Activated T-cell treated with anti-CD3 and anti-CD28 coated beads, Interleukin-2, amount 50 U/mL, for 1 hour (primary cell): ENCODE measurements at places on chromosomes 1 and 21.

- no peak for DNase-seq
These were observed 14.3 kb upstream of the KCNK1 start for GRCh38 chr1:233599542-233600073.

GRCh38 chr1:47906527-47907176, 90.5 kb downstream of the TRABD2B start:
- DNase-seq = no peak

- DNase-seq = no peak
These were observed 3.9 kb upstream of the VPS72 start for GRCh38 chr1:151193856-151194255.

- no peak for DNase-seq
These were observed 472 bp upstream of the USP25 start for GRCh38 chr21:15729346-15729673.

GRCh38 chr1:193176788-193177187, 9.6 kb downstream of the B3GALT2 start:
- DNase-seq = no peak

DNA sequence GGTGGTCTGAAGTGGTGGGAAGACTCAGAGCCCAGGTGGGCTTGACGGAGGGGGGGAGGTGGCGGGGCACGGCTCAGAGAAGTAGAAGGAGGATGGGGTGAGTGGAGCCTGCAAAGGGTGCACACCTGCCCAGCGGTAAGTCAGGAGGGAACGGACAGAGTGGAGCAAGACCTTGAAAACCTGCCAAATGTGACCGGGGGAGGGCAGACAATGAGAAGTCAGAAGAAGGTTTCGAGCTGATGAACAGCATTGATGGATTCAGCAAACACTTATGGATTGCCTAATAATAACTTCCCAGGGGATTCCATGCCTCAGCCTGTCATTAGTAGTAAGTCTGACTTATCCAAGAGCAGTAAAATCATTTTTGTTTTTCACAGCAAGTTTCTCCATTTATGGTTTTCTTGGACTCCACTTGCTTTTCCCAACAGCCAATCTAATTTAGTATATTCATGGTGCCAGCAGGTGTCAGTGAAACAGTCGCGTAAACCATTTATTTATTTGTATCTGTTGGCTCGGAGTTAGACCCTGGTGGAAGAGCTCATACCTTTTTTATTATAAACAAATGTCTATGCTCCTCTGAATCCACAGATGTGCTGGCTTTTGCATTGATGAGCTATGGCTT, 279.1 kb downstream of the PCP4 start:
- no peak for DNase-seq

DNA sequence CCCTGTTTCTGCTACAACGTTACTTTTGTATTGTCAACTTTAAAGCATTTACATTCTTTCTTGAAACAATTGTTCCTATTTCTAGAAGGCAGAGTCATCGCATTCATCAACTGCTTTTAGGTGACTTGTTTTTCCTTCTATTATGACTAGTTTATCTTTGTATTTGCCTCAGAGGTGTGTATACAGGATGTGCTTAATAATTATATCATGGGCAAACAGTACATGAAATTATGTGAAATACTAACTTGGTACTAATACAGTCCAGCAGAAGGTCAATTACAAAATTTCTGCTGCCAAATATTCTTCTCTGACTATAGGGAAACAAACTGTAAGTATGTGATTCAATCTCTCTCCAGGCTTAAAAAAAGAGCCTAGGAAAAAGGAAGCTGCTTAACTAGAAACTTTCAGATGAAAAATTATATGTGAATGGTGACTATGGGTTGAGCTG, 101.6 kb downstream of the C4BPA start:
- no peak for DNase-seq

DNA sequence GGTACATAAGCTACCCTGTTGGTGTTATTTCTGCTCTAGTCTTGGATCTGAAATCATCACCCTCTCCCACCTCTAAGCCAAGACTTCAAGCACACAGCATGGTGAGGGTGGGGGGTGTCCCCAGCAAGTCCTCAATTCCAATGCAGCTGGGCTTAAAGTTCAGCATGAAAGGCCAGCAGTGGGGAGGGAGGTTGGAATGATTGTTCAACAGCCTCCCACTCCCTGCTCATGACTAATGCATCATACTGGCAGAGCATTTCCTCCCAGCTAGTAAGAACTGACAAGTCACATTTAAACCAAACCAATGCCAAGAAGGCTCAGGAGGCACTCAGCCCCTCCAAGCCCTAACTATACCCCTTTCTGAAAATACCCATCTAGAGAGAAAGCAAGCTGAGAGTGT, 50.1 kb downstream of the TIAM1 start:
- DNase-seq = no peak

- DNase-seq = no peak
These were observed 9.0 kb downstream of the ITPKB start for GRCh38 chr1:226730071-226730470.

DNA sequence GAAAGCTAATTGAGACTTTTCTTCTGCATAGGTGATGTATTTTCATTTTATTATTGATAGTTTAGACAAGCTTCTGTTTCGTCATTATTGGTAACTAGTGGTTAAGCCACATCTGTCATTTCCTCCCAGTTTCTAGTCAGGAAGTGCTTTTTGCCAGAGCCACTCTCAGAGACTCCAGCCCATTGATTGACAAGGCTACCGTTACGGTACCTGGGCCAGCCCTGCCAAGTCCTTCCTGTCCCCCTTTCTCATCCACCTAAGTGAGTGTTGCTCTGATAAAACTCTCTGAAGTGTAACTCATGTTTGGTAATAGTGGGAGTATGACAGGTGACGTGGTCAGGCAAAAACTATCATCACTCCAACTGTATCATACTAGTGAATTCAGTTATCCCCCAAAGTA, 29.6 kb upstream of the AGL start:
- peak; percentile 27 for DNase-seq

DNA sequence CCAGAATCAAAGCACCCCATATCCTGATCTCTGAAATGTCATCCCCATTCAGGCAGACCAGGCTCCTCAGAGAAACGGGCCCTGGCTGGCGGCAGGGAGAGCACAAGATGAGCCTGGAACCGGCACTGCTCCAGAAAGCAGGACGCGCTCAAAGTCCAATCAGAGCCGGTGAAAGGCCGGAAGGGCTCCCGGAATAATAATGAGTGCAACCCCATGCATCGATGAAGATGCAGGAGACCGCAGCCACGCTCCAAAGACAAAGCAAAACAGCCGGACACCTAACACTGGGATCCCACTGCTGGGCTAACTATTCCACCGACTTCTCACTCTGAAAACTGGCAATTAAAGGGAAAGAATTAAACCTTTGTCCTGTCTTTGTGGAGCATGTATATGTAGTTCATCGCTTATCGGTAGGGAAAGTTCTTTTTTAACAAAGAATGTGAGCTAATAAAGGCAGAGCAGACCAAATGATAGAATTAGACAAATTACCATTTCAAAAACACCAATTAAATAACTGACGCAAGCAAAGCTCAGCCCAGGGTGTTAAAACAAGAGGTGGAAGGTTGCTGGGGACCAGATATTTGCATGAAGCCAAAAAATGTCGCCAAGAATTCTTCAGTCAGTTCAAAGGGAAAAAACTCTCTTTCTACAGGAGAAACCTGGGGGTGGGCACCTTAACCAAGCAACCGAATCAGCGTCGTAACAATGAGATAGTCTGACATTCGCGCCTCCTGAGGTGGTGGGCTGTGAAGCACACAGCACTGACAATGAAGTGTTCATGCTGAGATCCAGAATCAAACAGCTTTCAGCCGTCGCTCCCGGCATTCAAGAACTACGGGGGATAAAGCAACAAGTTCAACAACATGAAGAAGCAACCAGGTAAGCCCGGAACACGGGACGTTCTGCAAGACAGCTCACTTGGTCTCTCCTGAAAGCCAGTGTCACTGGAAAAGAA, 95.2 kb downstream of the NPHP4 start:
- no peak for DNase-seq

GRCh38 chr1:81921851-81922462, 121.2 kb downstream of the ADGRL2 start:
- no peak for DNase-seq

DNA sequence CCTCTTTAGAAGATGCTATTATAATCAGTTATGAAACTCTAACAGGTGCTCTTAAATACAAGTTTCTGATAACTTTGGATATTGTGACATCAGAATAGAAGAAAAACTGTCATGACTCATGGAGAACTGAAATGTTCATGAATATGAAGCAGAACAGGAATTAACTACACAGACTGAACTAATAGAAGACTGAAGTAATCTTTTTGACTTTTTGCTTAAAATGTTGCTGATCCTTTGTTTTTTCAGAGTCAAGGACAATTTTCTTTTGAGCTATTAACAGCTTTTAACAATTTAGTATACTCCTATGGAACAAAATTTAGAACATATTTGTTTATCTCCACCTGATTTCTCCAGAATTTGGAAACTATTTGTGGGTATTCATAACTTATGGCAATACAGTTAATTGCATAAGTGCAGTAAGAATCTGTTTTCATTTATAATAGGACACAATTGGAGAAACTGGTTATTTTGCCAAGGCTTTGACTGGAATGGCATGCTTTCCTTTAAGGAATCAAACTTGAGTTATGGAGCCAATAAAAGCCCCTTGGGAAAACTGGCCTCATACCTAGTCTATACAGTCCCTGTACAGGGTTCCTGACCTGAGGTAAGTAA, 18.7 kb upstream of the PLA2G5 start:
- DNase-seq = no peak

GRCh38 chr1:12408662-12409061, 178.8 kb downstream of the VPS13D start:
- DNase-seq = no peak

- DNase-seq = no peak
These were observed 83.0 kb downstream of the ST6GALNAC5 start for GRCh38 chr1:76950306-76950705.

- DNase-seq = no peak
These were observed 24.4 kb upstream of the TMEM54 start for GRCh38 chr1:32925403-32926162.

DNA sequence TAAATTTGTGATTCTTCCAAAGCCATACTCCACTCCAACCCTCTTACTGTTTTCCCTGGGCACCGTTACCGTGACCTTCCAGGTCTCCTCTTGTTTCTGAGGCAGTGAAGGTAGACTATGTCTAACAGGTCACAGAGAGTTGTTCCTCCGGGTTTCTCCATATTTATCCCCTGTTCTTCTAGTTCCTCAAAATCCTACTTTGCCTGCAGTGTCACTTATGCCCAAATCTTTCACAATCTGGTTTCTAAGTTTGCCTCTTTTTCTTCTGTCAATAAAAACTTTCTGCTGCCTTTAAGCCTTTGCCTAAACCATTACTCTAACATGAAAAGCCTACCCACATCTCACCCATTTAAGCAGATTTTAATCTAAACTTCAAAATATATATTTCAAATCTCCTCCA, 87.7 kb downstream of the C4BPA start:
- no peak for DNase-seq

DNA sequence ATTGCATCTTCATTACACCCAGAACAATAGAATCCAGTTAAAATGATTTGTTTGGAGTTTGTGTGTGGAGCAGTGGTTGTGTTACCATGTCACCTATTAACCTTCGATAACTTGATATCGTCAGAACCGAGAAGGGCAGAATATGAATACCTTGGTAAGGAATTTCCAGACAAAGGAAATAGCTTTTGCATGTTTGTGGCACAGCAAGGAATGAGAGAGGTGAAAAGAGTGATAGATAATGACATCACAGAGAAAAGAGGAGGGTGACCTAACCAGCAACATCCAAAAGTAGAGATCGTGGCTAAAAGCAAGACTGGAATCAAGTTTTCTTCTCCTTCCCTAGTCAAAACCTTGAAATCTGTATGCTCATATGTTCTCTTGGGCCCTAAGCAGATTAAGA, 244.6 kb upstream of the NEGR1 start:
- DNase-seq = no peak

GRCh38 chr1:22177354-22178003, 34.6 kb upstream of the WNT4 start:
- no peak for DNase-seq

GRCh38 chr1:224392411-224393249, 36.0 kb downstream of the CNIH4 start:
- no peak for DNase-seq

- no peak for DNase-seq
These were observed 176.5 kb downstream of the PBX1 start for GRCh38 chr1:164735315-164736052.

GRCh38 chr1:209620487-209620884, 31.7 kb downstream of the LAMB3 start:
- no peak for DNase-seq

DNA sequence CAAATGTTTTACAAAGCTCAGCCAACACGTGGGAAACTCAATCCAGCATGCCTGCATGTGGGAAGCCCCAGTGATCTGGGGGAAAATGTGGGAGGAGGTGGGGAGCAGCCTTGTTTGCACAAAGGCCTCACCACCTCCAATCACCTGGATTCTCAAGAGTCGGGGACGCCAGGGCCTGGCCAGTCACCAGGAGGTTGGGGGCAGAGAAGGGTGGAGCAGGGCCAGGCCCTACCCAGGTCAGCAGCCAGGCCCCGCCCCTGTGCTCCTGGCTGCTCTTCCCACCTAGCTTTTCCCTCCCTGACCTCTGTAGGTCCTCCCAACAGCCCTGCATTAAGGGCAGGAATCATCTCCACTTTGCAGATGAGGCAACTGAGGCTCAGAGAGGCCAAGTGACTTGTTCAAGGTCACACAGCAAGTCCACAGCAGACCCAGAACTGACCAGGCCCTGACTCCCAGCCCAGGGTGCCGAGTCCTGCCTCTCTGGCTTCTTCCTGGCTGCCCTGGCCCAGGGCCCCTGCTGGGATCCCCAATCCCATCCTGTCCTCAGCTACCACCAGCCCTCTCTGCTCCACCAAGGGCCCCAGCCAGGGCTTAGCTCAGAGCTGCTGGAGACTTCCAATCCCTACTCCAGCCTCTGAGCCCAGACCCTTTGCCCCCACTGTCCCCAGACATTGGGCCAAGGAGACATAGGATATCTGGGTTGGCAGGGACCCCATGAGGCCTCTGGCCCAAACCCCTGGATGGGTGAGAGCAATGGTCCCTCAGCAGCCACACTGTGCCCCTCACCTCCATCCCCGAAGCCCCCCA, 508.6 kb downstream of the PTPRU start:
- DNase-seq = no peak

DNA sequence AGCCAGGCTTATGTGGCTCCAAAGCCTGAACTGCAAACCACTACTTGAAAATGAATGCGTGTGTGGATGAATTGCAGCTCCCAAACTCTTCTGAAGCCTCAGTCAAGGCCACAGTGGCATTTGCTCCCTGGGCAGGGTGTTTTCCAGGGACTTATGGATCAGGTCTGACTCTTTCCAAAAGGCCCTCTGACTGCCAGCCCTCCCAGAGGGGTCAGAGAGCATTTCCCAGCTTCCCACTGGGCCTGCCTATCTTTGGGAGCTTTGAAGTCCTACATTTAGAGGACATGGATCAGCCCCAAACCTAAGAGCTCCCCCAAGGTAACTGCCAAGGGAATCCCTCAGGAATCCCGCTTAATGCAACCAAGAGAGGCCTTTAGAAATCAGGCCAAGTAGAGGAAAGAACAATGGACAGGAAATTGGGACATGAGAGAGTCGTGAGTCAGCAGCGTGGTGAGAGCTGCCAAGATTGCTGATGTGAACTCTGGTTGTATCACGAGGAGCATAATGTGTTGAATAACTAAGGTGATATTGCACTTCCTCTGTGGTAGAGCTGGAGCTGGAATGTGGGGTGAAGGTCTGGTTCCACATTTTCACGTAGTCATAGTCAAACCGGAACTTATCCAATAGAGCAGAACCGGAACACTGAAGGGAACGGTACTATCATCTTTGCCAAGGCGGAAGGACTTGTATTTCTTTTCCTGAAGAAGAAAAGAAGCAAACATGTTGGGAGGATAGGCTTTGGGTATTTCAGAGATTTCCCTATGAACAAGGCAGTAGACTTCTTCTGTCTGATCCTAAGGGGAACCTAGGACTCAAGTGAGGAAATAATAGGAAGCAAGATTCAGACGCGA, 99.4 kb upstream of the JUN start:
- no peak for DNase-seq
